Tibial nerve (tissue), 4 donors: ENCODE measurements at places on chromosomes 7 and 10.
A peak's percentile ranks its signal among the peaks of the same experiment; 100 is the strongest.

- peaks cover 10% of the 10 kb centered on the region for H3K4me1 ChIP-seq
- no peak for DNase-seq
- no peak overlapping the region for H3K4me3 ChIP-seq
- no peak overlapping the region for H3K27ac ChIP-seq
- H3K36me3 ChIP-seq: no peaks in the 10 kb centered on the region
Measured at GRCh38 chr7:36562121-36562520, 162.2 kb downstream of the AOAH start.

DNA sequence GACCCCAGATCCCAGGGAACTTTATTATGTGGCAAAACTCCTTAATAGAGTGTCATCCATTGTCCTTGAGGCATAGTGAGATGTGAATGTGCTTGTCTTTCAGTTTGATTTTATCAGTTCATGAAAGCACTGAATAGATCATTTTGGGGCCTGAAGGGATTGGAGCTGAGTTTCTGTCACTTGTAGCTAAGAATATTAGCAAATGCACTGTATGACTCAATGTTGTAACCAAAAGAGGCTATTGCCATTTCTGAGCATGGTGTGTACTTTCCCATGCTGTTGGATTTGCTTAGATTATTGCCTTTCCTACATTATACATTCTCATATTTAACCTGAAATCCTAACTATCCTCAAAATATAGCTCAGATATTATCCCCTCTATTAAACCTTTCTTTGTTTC, 130.4 kb downstream of the PRKG1 start:
- H3K4me1 ChIP-seq: peaks cover 5% of the 10 kb centered on the region
- no peaks in the 10 kb centered on the region for H3K27me3 ChIP-seq
- no peak for DNase-seq
- no peak overlapping the region for H3K27ac ChIP-seq

- no peak overlapping the region for H3K4me3 ChIP-seq
- H3K36me3 ChIP-seq: no peaks in the 10 kb centered on the region
- H3K4me1 ChIP-seq: no peaks in the 10 kb centered on the region
- no peaks in the 10 kb centered on the region for H3K27me3 ChIP-seq
- DNase-seq: no peak
Measured at GRCh38 chr7:26958834-26959233, 94.4 kb upstream of the SKAP2 start.

GRCh38 chr10:64156166-64156565, 635.0 kb downstream of the REEP3 start:
- H3K36me3 ChIP-seq: no peaks in the 10 kb centered on the region
- no peak overlapping the region for H3K27ac ChIP-seq
- H3K4me3 ChIP-seq: no peak overlapping the region

- H3K4me3 ChIP-seq: no peak overlapping the region
- no peak for DNase-seq
- no peaks in the 10 kb centered on the region for H3K27me3 ChIP-seq
- no peaks in the 10 kb centered on the region for H3K4me1 ChIP-seq
- no peaks in the 10 kb centered on the region for H3K36me3 ChIP-seq
Measured at GRCh38 chr10:60230892-60231291, 158.8 kb downstream of the ANK3 start.

- no peaks in the 10 kb centered on the region for H3K36me3 ChIP-seq
- peaks cover 15% of the 10 kb centered on the region for H3K4me1 ChIP-seq
- peak; percentile 85 for DNase-seq
- H3K27me3 ChIP-seq: no peaks in the 10 kb centered on the region
- H3K27ac ChIP-seq: peak within 1 kb of the TSS; percentile 83
- peak within 1 kb of the TSS; percentile 71 for H3K4me3 ChIP-seq
Measured at GRCh38 chr10:129963641-129964501, at the start of gene EBF3. Gene EBF3, minus strand, starts transcription at chr10:129964274. Its CDS starts 506 bp downstream, at chr10:129963768.

DNA sequence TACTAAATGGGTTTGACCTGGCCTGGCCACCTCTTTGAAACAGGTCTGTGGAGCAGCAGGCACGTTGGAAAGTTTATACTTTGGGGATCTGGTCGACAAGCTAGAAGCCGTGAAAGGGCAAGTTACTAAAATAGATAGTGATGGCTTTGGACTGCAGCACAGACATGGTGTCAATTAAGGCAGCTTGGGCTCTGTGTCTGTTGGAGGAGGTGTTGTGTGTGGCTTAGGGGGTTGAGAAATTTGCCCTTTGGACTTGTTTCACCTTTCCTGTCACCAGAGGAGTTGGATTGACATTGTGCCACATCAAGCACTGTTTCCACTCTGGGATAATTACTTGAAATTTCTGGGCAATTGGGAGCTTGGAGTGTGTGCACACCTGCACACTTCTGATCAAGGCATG, 251.8 kb upstream of the MKI67 start:
- no peaks in the 10 kb centered on the region for H3K36me3 ChIP-seq
- H3K4me1 ChIP-seq: no peaks in the 10 kb centered on the region
- H3K27me3 ChIP-seq: no peaks in the 10 kb centered on the region
- DNase-seq: no peak

GRCh38 chr7:150323682-150324372, 482 bp upstream of the ACTR3C start:
- H3K27ac ChIP-seq: peak overlapping the region; percentile 78
- no peaks in the 10 kb centered on the region for H3K4me1 ChIP-seq
- peak overlapping the region; percentile 56 for H3K4me3 ChIP-seq
- no peaks in the 10 kb centered on the region for H3K27me3 ChIP-seq
- peaks cover 19% of the 10 kb centered on the region for H3K36me3 ChIP-seq

DNA sequence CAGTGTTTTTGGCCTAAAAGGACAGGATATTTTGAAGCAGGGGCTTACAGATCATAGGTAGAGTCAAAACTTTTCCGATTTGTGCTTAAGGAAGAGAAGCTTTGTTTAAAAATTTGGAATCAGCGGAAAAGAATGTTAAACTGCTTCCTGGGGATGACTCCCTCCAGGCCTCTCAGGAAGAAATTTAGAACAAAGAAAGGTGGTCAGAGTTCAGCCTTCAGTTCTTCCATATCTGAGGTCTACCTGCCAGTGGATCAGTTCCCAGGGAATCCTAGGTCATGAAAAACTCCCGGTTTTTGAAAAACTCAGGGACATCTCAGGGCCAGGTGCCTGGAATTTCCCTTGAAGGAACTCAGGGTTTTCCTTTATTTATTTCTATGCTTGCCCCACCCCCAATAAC, 100.3 kb downstream of the MCU start:
- no peaks in the 10 kb centered on the region for H3K36me3 ChIP-seq
- H3K4me3 ChIP-seq: no peak overlapping the region
